Peyer's patch (tissue), 4 donors: ENCODE measurements at places on chromosomes 7 and 10. TPM values are rescaled to one million over a fixed set of nuclear protein-coding genes. Genes with fewer than 3 reads are reported as not detected.

- DNase-seq = no peak
Measured at GRCh38 chr7:9958486-9958885, 1015.2 kb upstream of the PHF14 start.

- DNase-seq = no peak
Measured at GRCh38 chr10:10196701-10197100, 821.0 kb upstream of the CELF2 start.

Gene NKX2-3
- 19.0 TPM for total RNA-seq

Gene NEUROG3
- not detected for total RNA-seq

Gene HTRA1
- 15.5 TPM for total RNA-seq

DNA sequence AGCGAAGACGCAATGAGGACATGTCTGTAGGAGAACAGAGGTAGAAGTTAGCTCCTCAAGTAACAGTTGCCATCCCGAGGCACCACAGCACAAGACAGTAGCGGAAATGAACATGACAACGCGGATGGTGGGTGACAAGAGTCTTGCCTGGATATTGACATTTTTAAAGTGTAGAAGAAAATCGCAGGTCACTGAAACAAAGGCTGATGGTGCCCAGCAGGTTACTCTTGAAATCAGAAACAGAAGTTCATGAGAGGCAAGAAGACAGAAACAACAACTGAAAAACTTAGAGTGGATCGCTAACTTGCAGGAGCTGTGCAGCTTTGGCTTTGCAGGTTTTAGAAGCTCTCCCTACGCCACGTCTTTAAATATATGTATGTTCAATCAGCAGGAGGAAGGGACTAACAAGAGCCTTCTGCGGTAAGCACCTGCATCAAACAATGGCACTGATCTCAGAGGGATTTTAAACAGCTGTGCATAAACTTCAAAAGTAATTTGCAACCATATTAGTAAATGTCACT lies 1.8 kb downstream of the PRKCQ start:
- DNase-seq = no peak

DNA sequence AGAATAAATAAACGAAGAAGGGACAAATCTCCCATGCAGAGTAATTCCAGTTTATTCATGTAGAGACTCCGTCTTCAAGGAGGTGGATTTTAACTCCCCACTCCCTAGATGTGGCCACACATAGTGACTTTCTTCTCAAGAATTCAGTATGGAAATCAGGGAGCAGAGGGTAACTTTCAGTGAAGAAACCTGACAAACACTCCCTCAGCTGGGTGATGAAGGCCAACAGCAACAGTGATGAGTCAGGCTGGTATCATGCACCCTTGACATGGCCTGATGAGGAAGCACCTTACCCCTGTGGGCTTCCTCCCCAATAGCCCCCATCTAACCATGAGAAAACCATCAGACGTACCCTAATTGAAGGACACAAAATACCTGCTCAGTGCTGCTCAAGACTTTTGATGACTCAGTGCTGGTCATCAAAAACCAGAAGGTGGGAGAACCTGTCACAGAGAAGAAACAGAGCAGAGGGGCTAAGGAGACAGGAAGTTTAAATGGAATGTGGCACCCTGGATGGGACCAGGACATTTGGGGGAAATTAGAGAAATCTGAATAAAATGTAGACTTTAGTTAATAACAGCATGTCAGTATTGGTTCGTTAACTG lies 50.6 kb downstream of the ADAMTS14 start:
- DNase-seq = no peak

Gene CYP2W1
- 23.1 TPM for total RNA-seq

- DNase-seq = no peak
Measured at GRCh38 chr7:29325476-29325875, 130.9 kb downstream of the CHN2 start.

Gene SUN3
- total RNA-seq = not detected

Gene NPFFR1
- total RNA-seq = not detected

DNA sequence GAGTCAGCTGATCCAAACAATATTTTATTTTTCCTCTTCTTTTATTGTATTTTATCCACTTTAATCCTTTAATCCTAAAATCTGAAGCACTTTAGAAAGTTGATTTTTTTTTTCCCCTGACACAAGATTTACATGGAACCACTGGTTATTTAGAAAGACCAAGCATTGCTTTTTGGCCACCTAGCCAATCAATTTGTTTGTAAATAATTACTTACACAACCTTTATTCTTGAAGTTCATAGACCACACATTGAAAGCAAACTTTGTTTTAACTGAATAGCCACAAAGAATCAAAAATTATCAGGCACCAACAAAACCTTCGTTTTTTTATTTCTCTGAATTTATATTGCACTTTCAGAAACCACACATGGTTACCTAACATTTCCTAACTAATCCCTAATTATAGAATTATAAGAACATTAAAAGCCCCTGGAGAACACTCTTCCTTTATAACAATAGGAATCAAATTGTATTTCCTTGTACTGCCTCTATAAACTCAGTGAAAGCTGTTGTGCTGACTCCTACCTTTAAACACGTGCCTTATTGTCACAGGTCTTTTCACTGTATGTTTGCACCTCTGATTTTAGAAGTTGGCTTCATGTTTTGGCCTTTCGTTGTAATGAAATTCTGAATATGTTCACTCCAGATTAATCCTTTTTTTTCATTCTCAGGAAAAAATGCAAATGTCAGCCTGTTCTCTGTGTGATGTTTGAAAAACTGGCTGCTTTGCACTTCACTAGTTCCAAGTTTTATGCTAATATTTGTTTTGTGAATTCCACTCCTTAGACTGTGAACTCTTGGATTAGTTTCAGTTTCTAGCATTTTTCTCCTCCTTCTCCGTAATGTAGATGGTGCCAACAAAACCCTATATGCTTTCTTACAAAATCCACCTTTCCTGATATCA lies 1511.9 kb downstream of the REEP3 start:
- no peak for DNase-seq

Gene CRTAC1
- not detected for total RNA-seq

Gene LRRD1
- total RNA-seq = not detected

Gene RBP3
- total RNA-seq = not detected

GRCh38 chr7:20197837-20198236 lies 19.3 kb downstream of the MACC1 start:
- no peak for DNase-seq

Gene PPP1R3A
- not detected for total RNA-seq

Gene PTPN20
- not detected for total RNA-seq

DNA sequence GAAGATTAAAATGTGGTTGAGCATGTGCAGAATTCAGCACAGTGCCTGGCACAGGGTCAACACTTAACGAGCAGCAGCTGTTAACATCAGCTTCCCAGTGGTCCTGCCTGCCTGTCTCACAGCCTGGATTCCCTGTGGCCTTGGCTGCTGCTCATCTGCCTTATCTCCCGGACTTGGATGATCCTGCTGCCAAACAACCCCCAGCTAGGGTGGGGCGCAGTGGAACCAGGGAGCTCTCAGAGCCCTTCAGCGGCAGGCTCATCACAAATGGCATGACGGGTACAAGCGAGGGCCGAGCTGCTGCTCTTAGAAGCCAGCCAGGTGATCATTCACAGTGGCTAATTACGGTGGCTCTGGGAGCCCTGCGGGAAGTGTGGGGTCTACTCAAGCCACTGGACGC lies 13.0 kb upstream of the SMARCD3 start:
- no peak for DNase-seq

DNA sequence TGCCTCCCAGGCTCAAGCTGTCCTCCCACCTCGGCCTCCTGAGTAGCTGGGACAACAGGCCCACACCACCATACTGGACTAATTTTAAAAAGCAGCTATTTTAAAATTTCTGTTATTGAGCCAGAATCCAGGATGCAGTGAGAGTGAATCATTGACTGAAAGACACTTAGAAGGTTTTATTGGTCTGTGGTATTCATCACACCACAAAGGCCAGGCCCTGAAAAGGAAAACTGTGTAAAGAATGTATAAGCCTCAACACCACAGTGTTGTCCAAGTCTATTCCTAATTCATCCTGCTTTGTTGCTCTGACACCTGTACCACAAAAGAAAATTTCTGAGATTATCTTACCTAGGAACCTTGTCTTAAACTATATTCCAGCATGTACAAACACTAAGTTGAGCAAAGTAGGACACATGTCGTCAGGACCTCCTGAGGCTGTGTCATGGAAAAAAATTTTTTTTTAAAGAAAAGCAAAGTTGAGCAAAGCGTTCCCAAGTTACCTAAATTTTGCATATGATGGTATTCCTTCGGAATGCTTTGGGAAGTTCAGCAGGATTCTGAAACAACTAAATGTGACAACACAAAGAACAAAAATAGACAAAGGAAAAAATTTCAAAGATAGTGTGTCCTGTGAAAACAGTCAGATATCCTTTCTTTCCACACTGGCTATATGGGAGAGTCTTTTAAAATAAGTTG lies 129.6 kb upstream of the MKLN1 start:
- no peak for DNase-seq

GRCh38 chr7:151275813-151276577 lies 27.5 kb upstream of the SMARCD3 start:
- DNase-seq = no peak

GRCh38 chr10:12448729-12449391 lies 99.5 kb downstream of the CAMK1D start:
- peak; percentile 77 for DNase-seq

GRCh38 chr7:115475206-115475605 lies 553.3 kb downstream of the MDFIC start:
- no peak for DNase-seq

Gene RHOBTB1
- total RNA-seq = 5.1 TPM

Gene MUC12
- total RNA-seq = 4.8 TPM
